ENCODE measurements at places on chromosomes 4 and X.

GRCh38 chr4:177737387-177737940 lies 295.2 kb upstream of the AGA start:
- no peak for DNase-seq

- DNase-seq: no peak
These were observed 3.9 kb downstream of the SHISA3 start for GRCh38 chr4:42401171-42401570.

DNA sequence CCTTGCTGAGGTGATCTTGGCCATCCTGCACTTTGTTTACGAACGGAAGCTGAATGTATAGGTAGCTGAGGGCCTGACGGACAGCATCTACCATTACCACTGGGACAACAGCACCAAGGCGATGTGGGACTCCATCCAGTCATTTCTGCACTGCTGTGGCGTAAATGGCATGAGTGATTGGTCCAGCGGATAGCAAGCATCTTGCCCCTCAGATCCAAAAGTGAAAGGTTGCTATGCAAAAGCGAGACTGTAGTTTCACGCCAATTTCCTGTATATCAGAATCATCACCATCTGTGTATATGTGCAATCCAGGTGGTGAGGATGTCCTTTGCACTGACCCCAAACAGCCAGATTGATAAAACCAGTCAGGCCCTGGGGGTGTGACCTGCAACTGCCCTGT lies 4.2 kb upstream of the PYURF start:
- no peak for DNase-seq

GRCh38 chr4:81410680-81411079 lies 61.0 kb downstream of the RASGEF1B start:
- no peak for DNase-seq

DNA sequence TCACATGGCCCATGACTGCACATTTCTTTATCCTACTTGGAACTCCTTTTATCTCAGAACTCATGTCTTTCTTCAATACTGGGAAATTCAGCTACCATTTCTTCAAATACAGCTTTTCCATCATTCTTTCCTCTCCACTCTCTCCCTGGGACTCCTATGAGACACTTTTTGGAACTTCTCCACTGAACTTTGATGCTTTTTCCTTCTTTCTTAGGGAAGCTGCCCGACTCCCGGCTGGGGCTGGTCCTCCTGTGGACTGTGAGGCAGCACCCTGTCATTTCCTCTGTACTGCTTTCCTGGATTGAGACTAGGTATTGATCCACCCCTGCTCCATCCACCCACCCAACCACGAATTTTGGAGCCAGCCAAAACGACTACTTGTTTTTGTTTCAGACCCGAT lies 40.0 kb downstream of the ZFYVE28 start:
- no peak for DNase-seq

- DNase-seq: no peak
These were observed 99.9 kb upstream of the TENM3 start for GRCh38 chr4:182143086-182143821.

DNA sequence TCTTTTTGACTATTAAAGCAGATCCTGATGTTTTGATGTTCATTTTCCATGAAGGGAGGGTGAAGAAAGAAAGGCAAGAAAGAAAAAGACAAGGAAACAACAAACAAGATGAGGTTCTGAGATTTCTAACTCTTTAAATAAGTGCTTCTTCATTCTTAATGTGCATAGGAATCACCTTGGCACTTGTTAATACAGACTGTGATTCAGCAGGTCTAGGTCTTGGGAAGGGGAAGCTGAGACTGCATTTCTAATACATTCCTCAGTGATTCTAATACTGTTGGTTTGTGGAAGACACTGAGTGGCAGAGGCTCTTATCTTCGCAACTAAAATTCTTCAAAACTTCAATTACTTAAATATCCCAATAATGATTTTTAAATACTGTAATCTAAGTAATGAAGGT lies 95.2 kb upstream of the NAP1L5 start:
- no peak for DNase-seq

GRCh38 chr4:15765910-15766697 lies 12.0 kb upstream of the CD38 start:
- DNase-seq: no peak

- no peak for DNase-seq
These were observed 9.4 kb downstream of the TEX13A start for GRCh38 chrX:105211066-105211575.

- no peak for DNase-seq
These were observed at the start of gene PWWP3B for GRCh38 chrX:106168107-106168506. Gene PWWP3B (plus strand): TSS chrX:106168305. CDS start chrX:106205433, 37,128 bp downstream.

DNA sequence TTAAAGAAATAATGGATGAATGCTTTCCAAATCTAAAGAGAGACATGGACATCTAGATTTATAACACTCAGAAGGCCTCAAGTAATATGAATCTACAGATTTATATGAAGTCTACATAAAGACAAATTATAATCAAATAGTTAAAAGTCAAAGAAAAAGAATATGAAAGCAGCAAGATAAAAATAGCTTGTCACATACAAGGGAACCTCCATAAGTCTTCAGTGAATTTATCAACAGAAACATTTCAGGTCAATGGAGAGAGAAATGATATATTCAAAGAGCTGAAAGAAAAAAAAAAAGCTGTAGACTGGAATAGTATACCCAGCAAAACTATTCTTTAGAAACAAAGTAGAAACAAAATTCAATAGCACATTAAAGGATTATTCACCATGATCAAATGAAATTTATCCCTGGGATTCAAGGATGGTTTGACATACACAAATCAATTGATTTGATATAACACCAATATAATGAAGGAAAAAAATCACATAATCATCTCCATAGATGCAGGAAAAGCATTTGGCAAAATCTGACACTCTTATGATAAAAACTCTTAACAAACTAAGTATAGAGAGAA lies 346.6 kb upstream of the PABPC4L start:
- DNase-seq: no peak

DNA sequence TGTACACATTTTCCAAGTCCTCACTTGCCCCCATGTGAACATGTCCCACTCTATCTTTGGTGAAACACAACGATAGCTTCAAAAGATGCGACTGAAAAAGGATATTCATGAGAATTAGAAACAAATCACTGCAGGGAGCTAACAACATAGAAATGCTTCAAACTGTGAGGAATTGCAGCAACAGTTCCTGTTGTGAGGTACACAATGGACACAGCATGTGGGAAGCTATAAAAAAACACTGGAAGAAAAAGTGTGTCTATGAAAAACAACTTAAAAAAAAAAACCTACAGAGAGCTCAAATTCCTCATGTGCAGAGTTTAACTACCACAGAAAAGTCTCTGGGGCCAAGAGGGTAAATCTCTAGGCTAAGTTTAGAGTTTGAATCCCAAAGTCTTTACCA lies 51.6 kb upstream of the BLTP1 start:
- DNase-seq: no peak

GRCh38 chr4:186934841-186935443 lies 211.3 kb upstream of the FAT1 start:
- DNase-seq: no peak

DNA sequence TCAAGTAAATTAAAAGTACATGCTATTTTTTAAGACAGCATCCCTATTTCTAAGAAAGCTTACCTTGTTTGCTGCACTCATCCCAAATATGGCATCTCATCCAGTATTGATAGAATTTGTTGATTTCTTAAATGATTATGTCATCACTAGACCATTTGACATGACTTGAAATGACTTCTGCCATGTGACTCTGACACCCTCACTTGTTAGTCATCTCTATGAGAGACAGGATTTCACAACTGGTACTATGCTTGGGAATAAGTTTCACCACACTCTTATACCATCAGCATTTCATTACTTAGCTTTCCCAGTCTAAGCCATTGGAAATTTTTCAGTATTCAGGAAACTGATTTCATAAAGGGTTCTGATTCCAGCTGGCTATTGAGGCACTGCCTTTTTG lies 55.3 kb downstream of the TMPRSS11F start:
- DNase-seq: no peak

- DNase-seq: no peak
These were observed 381.0 kb downstream of the UNC5C start for GRCh38 chr4:95167805-95168204.

DNA sequence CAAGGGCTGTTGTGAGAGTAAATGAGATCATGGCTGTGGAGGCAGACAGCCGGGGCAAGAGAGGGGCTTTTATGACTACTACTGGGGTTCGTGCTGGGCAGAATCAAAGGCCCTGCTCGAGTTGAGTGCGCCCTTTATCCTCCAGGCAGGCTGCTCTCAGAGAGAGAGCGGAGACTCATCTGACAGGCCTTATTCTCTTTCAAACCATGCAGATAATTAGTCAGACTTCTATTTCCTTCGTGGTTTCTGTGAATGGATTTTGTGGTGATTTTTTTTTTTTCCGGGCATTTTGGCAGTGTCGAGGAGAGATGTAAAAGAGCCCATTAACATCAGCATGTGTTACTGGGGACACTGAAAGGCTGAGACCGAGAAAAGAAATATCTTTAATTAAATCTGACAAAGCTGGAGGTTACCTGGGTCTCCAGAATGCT lies 73.6 kb downstream of the MED28 start:
- no peak for DNase-seq

- DNase-seq: no peak
These were observed 322.9 kb downstream of the BCOR start for GRCh38 chrX:39774774-39775328.

GRCh38 chrX:115571712-115572111 lies 10.7 kb downstream of the PLS3 start:
- DNase-seq: no peak

DNA sequence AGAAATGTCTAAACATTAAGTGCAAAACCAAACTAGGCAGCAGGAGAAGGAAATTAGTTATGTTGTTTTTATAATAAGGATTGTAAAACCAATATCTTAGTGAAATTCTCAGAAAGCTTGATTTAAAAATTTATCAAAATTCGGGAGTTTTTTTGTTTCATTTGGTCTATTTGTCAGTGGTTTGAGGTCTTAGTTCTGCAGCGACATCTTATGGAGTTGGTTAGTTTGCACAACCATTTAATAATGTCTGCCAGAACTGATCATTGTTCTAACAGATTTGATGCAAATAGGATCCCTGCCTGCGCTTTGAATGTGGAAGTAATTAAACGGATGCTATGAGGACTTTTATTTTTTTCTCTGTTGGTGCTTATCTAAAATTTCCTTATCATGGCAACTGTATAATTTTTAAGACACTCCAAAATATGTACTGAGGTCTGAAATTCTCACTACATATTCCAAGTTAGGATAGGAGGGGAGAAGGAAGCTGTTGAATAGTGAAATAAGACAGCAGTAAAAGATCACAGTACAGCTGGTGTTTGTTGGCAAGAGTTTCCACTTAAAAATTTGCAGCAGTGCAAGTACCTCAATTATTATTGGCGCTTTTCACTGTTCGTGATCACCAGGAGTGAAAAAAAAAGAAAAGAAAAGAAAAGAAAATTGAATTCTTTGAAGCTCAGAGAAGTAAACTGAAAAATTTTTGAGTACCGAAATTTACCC lies 2521.4 kb downstream of the ARAP2 start:
- DNase-seq: no peak

DNA sequence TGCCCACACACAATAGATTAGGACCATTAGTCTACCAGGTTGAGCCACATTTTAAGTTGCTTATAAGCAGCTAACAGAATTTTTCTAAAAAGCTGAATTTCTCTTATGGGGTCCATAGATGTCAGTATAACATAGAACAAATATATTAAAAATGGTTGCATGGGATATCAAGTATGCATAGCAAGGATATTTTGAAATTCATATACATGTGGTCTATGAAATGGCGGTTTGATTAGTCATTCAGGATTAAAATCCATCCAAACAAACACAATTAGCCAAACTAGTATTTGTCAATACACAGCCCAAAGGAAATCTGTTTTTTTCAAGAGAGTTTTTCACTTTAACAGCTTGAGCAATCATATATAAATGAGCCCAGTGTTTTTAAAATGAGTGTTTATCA lies 33.5 kb upstream of the AMOT start:
- no peak for DNase-seq

DNA sequence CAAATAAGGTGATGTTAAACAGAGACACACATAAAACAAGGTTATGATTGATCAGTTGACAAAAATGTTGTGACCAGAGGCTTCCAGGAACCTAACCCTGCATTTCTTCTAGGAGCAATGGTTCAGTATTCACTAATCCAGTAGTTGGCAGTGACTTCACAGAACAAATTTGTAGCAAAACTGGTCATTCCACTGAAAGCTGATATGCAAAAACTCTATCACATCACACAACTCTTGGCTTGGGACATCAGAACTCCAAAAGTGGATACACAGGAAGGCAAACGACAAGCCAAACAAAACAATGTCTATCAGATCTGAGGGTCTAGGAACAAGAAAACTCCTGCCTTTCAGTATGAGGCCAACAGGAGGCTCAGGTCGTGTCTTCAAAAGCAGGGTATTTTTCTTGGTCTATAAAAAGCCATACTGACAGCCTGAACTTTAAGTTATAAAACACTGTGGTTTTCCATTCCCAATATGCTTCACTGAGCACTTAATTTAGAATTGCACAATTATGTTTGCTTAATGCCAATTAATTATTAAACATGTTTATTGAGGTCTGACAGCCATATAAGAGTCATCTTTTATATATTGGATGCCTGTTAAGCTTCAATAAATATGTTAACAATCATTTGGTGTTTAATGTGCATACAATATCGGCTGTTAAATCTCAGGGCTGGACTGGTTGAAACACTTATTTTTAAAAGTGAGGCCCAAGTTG lies 45.6 kb downstream of the SOD3 start:
- DNase-seq: no peak

- DNase-seq: no peak
These were observed 42.8 kb downstream of the ELOVL6 start for GRCh38 chr4:110155654-110156053.

DNA sequence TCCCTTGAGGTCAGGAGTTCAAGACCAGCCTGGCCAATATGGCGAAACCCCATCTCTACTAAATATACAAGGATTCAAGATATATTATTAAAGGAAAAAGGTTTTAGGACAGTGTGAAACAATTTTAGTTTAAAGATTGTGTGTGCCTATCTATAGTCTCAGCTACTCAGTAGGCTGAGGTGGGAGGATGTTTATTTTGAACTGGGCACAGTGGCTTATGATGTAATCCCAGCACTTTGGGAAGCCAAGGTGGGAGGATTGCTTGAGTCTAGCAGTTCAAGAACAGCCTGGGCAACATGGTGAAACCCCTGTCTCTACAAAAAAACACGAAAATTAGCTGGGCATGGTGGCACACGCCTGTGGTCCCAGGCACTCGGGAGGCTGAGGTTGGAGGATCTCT lies 31.4 kb upstream of the REST start:
- DNase-seq: no peak

DNA sequence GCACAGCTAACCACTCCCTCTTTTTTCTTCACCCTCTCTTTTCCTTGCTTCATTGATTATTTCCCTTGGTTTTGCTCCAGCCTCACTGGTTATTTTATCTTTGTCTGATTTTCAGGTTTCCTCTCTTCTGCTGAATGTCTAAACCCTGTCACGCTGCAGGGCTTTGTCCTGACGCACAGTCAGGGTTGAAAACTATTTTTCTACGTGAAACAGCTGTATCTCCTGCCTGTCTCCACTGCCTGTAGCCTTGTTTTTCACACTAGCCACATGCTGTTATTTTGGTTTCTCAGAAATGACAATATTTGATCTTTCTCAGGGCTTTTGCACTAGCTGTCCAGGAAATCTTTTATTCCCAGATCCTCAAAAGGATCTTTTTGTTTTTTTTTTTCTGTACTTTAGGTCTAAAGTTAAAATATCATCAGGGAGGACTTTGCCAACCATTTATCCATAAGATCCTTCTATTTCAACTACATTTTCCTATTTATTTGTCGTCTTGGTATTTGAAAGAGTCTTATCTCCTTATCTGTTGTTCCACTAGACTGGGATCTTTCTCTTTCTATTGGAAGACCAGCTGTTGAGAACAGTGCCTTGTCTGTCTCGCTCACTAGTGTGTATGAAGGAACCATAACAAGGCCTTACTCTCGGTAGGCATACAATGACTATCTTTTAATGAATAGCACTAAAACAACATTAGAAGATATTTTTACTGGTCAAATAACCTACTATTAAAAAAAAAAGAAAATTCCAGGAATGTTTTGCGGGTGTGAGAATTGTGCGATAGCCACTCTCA lies 164.3 kb downstream of the PDHA2 start:
- no peak for DNase-seq
